MV-4-11 (cell line): ENCODE measurements at places on chromosomes 16 and 17.

GRCh38 chr16:59411961-59412841 is 678.1 kb upstream of the GOT2 start:
- no peak for DNase-seq

DNA sequence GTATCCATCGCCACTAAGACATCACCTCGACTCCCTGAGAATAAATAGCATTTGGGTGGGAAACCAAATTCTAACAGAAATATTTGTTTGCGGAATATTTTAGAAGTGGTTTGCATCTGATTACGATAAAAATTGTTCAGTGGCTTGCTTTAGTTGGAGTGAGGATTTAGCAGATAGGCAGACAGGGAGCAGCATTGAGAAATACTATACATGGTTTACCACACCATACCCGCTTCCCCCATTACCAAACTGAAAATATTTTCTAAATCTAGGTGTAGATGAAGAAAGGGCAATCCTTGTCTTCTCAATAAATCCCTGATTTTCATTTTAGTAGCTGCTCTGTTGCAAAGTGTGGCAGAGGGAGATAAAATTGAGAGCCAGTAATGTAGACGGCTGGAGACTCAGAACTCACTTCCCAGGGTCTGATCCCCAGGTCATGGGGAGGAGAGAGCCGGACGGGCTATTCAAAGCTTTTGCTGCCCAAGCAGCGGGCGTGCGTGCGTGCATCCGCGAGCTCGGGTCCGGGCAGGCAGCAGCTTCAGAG is 808 bp upstream of the BAHCC1 start:
- peak; percentile 75 for DNase-seq

GRCh38 chr17:20157001-20157310 is 147.8 kb downstream of the SPECC1 start:
- DNase-seq: no peak

DNA sequence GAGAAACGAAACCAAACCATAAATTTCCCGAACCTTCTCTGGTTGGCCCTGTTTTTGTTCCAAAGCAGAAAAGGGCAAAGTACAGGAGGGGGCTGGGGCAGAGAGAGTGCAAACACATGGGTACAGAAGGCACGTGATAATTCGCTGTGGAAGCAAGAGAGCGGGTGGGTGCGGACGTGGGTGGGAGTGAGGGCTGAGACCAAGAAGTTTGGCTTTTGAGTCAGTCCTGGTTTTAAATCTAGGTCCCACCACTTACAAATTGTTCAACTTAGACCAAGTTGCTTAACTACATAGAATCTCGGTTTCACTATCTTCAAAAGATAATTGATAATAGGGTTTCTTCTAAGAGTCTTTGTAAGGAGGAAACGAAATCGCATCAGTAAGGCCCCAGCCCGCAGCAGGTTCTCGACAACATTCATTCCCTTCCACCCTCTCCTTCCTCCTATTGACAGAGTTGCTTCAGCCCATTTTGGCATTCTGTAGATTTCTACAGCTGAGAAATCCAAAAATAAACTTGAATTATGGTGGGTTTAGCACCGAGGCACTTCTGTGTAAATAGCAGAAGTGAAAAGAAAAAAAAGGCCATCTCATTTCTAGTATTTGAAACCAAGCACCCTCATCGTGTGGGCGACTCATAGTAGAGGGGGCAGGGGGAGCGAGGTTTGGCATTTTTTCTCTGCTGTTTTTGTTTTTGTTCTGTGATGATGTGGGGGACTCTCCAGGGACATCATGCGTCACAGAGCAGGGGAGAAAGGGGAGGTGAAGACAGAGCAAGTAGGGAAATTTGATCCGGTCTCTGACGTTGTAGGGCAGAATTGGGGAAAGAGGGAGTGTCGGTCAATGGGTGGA is 33.6 kb upstream of the CCR7 start:
- DNase-seq: peak; percentile 99

GRCh38 chr17:2749784-2750181 is 331 bp upstream of the CCDC92B start:
- DNase-seq: peak; percentile 54

- DNase-seq: no peak
Observed at GRCh38 chr16:57609541-57610401, 18.7 kb upstream of the ADGRG1 start.

- no peak for DNase-seq
Observed at GRCh38 chr17:46771561-46772474, 46.7 kb downstream of the WNT3 start.

- DNase-seq: peak; percentile 54
Observed at GRCh38 chr16:69406780-69407331, 17.6 kb upstream of the CYB5B start.
